Fibroblast of skin of left quadriceps (primary cell): ENCODE measurements at places on chromosomes 1 and 21.

GRCh38 chr1:170910273-170910672 lies 25.1 kb upstream of the MROH9 start:
- no peak for DNase-seq

GRCh38 chr1:37860346-37860666 lies 914 bp upstream of the MTF1 start:
- DNase-seq: no peak

- DNase-seq: no peak
Observed at GRCh38 chr21:44703731-44704635, 7.0 kb downstream of the KRTAP10-12 start.

GRCh38 chr1:207495801-207496792 lies at the start of gene CR1:
Gene CR1 (plus strand): TSS chr1:207496157. CDS start chr1:207496268, 111 bp downstream.
- no peak for DNase-seq

GRCh38 chr1:25020851-25021590 lies 90.9 kb upstream of the RUNX3 start:
- no peak for DNase-seq
